NCI-H2081 treated with DMSO at 0.1 percent for 48 hours (cell line): ENCODE measurements at places on chromosomes 3 and 15.

DNA sequence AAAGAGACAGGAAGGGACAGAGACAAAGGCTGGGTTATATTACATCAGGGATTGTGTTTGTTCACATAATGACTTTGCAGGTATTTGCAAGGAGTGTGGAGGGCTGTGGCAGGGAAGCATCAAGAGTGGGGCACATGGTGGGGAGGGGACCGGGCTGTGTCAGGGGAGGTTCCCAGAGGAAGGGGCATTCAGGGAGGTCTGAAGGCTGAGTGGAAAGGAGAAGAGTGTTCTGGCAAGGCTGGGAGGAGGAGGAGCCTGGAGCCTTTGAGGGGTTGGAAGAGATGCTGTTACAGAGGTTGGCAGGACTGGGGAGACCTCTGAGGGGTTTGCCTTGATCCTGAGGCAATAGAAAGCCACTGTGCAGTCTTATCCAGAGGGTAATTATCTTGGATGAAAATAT lies 49.4 kb downstream of the EXOG start:
- DNase-seq: no peak

DNA sequence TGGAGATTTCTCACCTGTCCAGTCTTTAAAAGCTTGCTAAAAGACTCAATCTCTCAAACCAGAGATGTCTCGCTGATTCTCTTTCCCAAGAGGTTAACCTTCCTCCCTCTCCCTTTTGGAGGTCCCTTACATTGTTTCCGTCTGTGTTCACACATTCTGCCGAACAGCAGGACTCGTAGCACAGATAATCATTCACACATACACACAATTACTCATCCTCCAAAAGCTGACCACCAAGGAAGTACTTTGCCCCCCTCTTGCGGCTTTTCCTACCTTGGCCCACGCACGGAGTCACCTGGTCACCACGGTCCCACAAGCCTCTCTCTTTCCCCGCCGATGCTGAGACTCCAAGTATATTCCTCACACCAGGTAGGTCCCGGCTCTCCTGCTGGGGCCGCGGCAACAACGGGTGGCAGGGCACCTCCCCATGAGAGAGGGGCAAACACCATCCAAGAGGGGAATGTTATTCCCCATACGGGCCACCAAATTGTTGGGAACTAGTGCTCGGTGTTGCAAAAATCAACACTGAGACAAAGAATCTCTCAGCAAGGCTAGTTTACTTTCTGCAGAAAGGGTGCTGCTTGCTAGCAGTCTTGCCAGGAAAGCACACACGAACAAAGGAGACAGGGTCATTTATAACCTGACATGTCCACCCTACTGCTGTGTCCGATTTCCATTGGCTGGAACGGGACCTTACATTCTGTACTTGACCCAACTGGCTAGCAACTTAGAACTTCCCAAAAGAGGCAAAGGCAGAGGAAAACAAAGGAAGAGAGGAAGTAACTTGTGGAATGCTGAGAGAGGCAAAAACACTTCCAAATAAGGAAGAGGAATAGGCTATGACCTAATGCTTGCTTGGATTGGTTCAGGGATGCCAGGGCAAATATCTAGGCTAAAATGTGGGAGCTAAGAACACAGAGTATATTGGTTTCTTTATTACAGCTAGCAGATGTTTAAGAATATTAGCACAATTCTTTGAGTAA lies 102.1 kb upstream of the NECTIN3 start:
- no peak for DNase-seq

DNA sequence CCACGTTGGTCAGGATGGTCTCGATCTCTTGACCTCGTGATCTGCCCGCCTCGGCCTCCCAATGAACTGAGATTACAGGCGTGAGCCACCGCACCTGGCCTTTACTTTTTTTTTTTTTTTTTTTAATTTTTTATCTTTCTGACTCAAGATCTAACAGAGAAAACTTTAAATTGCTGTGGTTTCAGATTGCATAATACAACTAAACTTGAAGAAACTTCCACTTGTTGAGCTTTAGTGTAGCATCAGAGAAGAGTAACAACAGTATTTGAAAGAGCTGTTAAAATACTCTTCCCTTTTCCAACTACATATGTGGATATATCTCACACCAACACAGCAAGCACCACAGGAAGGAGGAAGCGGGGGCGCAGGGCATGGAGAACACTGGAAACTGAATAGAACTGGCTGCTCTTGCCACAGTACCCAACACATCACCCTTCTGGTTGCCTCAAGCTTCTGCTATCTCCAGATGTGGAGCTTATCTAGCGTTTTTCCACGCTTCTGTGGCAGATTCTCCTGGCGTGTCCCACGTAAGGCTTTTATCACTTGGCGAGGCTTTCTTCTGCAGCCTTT lies 45.4 kb downstream of the MAP6D1 start:
- no peak for DNase-seq

GRCh38 chr15:64766058-64766457 lies 9.3 kb downstream of the RBPMS2 start:
- no peak for DNase-seq

GRCh38 chr3:38960953-38961622 lies 90.7 kb downstream of the SCN11A start:
- DNase-seq: peak; percentile 36
